ENCODE measurements at places on chromosomes 7 and 10.

- no peaks in the 10 kb centered on the region for H3K36me3 ChIP-seq
- no peak overlapping the region for H3K27ac ChIP-seq
- H3K27me3 ChIP-seq = no peaks in the 10 kb centered on the region
Measured at GRCh38 chr7:43309706-43310022, 197.2 kb downstream of the HECW1 start.

GRCh38 chr10:55214608-55215007 is 413.6 kb upstream of the PCDH15 start:
- H3K4me3 ChIP-seq = no peak overlapping the region
- H3K4me1 ChIP-seq = no peaks in the 10 kb centered on the region
- no peak for DNase-seq
- H3K27me3 ChIP-seq = no peaks in the 10 kb centered on the region

GRCh38 chr10:412109-412508 is 276.9 kb downstream of the ZMYND11 start:
- H3K4me3 ChIP-seq = no peak overlapping the region
- H3K4me1 ChIP-seq = no peaks in the 10 kb centered on the region
- H3K36me3 ChIP-seq = no peaks in the 10 kb centered on the region
- H3K27ac ChIP-seq = no peak overlapping the region
- no peak for DNase-seq

GRCh38 chr10:91163869-91164474 is 56.5 kb upstream of the PCGF5 start:
- no peaks in the 10 kb centered on the region for H3K4me1 ChIP-seq
- H3K36me3 ChIP-seq = no peaks in the 10 kb centered on the region
- no peaks in the 10 kb centered on the region for H3K27me3 ChIP-seq
- peak overlapping the region; percentile 95 for H3K27ac ChIP-seq
- peak; percentile 75 for DNase-seq

GRCh38 chr10:132562177-132562915 is 24.8 kb downstream of the INPP5A start:
- no peaks in the 10 kb centered on the region for H3K36me3 ChIP-seq
- no peak overlapping the region for H3K27ac ChIP-seq
- H3K4me3 ChIP-seq = no peak overlapping the region
- peaks cover 14% of the 10 kb centered on the region for H3K4me1 ChIP-seq

- no peaks in the 10 kb centered on the region for H3K4me1 ChIP-seq
- no peaks in the 10 kb centered on the region for H3K27me3 ChIP-seq
- no peak for DNase-seq
- no peak overlapping the region for H3K4me3 ChIP-seq
- H3K36me3 ChIP-seq = no peaks in the 10 kb centered on the region
- H3K27ac ChIP-seq = peak overlapping the region; percentile 79
Measured at GRCh38 chr10:49024484-49024883, 84.8 kb upstream of the LRRC18 start.

- no peaks in the 10 kb centered on the region for H3K36me3 ChIP-seq
- no peak overlapping the region for H3K27ac ChIP-seq
- no peaks in the 10 kb centered on the region for H3K4me1 ChIP-seq
Measured at GRCh38 chr10:45592926-45593325, 79.6 kb downstream of the ZFAND4 start.

GRCh38 chr7:108839076-108839475 is 269.4 kb downstream of the DNAJB9 start:
- DNase-seq = no peak
- H3K4me1 ChIP-seq = no peaks in the 10 kb centered on the region
- H3K36me3 ChIP-seq = no peaks in the 10 kb centered on the region
- H3K27me3 ChIP-seq = no peaks in the 10 kb centered on the region
- no peak overlapping the region for H3K27ac ChIP-seq

DNA sequence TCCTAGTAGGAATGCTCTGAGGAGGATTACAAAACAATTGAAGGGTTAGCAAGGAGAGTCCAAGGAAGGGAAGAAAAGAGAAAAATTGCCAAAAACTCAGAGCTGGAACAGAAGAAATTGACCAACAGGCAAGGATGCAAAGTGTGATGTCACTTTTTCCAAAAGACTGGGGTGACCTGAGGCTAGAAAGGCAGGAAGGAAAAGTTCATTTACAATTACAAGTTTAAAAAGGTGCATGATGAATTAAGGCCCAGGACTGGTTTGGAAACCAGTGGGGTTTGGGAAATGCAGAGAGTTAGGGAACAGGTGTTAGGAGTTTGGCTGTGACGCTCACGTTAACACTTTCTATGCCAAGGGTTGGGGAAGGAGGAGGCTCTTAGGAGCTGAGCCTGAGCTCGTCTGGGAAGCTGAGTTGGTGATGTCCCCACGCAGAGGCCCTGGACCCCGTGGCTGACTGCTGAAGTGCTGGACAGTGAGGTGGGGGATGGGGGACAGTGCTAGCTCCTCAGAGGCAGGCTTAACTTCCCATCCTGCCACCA is 92.6 kb upstream of the PODXL start:
- peak; percentile 33 for DNase-seq
- H3K4me1 ChIP-seq = no peaks in the 10 kb centered on the region
- peak overlapping the region; percentile 60 for H3K27ac ChIP-seq
- no peak overlapping the region for H3K4me3 ChIP-seq
- no peaks in the 10 kb centered on the region for H3K27me3 ChIP-seq

DNA sequence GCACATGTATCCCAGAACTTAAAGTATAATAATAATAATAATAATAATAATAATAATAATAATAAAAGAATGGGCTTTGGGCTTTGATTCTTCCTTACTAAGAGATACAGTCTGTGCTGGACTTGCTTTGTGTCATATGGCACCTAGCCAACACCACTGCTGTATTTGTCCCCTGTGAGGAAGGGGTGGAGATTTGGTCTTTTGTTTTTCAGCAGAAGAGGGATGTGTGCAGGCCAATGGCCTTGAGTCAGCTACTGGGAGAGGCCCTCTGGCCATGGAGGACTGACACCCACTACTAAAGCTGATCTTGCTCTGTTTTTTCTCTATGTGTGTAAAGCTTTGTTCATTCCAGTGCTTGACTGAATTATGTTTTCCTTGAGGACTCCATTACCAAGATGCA is 573.0 kb upstream of the PCDH15 start:
- H3K4me3 ChIP-seq = no peak overlapping the region
- H3K27ac ChIP-seq = no peak overlapping the region
- H3K36me3 ChIP-seq = no peaks in the 10 kb centered on the region

- H3K4me3 ChIP-seq = no peak overlapping the region
- no peaks in the 10 kb centered on the region for H3K36me3 ChIP-seq
- no peaks in the 10 kb centered on the region for H3K27me3 ChIP-seq
- no peak overlapping the region for H3K27ac ChIP-seq
- no peak for DNase-seq
Measured at GRCh38 chr10:29163746-29164145, 125.1 kb upstream of the LYZL1 start.

- H3K27me3 ChIP-seq = no peaks in the 10 kb centered on the region
- no peak for DNase-seq
- H3K4me1 ChIP-seq = peaks cover 12% of the 10 kb centered on the region
- no peaks in the 10 kb centered on the region for H3K36me3 ChIP-seq
- H3K4me3 ChIP-seq = no peak overlapping the region
- H3K27ac ChIP-seq = peak overlapping the region; percentile 91
Measured at GRCh38 chr7:101884671-101885596, 67.5 kb downstream of the CUX1 start.

DNA sequence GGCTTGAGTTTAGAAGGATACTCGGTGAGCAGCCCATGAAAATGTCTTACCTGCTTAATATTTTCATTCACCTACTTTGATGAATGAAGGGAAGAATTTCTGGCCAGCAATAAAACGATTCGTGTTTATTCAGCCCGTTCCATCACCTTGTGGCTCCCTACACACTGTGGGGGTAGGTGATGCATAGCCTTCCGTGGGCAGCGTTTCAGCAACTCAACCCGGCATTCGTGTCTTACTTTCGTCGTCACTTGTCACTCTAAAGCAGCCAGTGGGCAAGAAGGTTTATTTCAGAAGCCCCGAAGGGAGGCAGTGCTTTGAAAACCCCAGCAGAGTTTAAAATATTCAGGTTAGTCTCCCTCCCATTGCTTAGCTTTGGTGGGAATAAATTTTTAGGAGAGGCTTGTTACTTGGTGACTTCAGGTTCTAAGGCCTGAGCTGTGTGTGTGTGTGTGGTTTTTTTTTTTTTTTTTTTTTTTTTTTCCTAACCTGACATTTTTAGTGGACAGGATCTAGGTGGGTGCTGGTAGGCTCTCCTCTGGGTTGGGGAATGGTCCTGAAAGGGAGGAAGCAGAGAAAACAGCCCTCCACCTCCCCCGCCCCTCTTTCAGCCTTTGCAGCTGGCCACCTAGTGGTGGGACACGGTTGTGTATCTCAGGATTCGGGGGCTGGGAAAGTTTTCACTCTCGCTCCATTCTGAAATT is 1.8 kb downstream of the GRK5 start:
- H3K36me3 ChIP-seq = no peaks in the 10 kb centered on the region
- H3K27me3 ChIP-seq = no peaks in the 10 kb centered on the region
- H3K4me3 ChIP-seq = peak overlapping the region; percentile 90
- H3K4me1 ChIP-seq = peaks cover 6% of the 10 kb centered on the region
- peak; percentile 64 for DNase-seq

- no peaks in the 10 kb centered on the region for H3K36me3 ChIP-seq
- no peak overlapping the region for H3K27ac ChIP-seq
- H3K27me3 ChIP-seq = no peaks in the 10 kb centered on the region
Measured at GRCh38 chr10:47243791-47244190, 56.2 kb upstream of the GDF10 start.

- H3K4me1 ChIP-seq = no peaks in the 10 kb centered on the region
- DNase-seq = no peak
- no peaks in the 10 kb centered on the region for H3K27me3 ChIP-seq
- no peak overlapping the region for H3K27ac ChIP-seq
- H3K36me3 ChIP-seq = no peaks in the 10 kb centered on the region
Measured at GRCh38 chr7:152723364-152723763, 36.2 kb upstream of the ACTR3B start.

DNA sequence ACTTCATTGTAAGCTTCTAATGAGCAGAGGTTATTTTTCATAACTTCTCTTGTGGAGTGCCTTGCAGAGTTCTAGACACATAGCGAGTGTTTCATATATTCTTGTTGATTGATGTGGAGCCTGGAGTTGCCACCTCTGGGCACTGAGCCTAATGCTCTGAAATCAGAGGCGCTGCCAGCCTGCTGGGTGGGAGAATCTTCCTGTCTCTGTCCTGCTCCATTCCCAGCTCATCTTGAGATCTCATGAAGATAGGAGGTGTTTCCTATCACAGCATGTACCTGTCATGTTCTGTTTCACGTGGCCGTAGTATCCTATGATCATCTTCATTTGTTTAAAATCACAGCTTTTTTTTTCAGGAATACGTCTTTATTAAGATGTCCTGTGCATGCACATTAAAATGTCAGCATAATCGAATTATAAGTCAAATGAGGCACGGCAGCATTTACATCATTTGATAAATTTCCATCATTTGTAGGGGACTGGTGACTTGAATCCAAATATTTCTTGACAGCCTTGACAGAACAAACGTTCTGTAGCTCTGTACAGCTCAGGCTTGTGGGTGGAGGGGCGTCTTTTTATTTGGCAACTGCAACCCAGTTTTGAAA is 393.0 kb downstream of the PHTF2 start:
- no peak for DNase-seq
- H3K36me3 ChIP-seq = no peaks in the 10 kb centered on the region
- H3K27me3 ChIP-seq = no peaks in the 10 kb centered on the region
- H3K4me3 ChIP-seq = no peak overlapping the region
- H3K27ac ChIP-seq = no peak overlapping the region

DNA sequence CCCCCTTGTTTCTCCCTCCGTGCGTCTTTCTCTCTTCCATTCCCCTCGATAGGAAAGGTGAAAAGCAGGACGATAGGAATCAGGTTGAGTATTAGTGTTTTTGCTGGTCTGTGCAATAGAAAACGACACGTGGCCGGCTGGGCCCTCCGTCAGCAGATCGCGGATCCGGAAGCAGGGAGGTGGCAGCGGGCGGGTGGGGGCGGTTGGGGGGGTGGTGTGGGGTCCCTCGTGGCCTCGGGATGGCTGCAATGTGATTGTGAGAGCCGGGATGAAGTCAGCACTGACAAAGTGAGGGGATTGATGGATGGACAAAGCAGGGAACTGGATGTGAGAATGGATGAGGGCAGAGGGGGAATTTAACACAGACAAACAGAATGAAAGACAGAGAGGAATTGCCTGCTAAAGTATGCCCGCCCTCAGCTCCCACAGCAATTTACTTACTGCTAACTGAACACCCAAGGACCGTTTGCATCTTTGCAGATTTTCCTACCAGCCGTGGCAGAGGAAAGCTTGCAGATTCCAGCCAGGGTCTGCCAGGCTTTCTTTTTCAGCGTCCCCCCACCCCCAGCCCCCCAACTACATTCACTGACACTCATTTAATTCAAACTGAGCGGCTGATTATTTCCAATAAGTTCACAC is 280.9 kb downstream of the LRMDA start:
- DNase-seq = no peak
- no peaks in the 10 kb centered on the region for H3K4me1 ChIP-seq
- H3K27ac ChIP-seq = no peak overlapping the region
- no peak overlapping the region for H3K4me3 ChIP-seq

DNA sequence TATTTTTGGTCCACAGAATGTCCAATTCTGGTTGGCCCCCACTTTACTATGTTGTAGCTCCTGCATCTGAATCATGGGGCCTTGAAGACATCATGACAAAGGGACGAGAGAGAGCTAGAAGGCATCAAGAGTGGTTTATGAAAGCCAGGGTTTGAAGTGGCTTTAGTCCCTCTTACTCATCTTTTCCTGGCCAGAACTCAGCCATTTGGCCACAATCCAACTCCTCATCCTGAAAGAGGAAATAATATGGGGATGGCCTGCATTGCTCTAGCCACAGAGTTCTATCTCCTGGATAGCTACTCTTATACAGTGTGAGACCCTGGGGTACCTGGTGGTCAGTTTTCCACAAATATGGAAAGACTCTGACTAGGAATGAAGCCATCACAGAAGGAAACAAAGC is 418.9 kb downstream of the XPNPEP1 start:
- peak; percentile 15 for DNase-seq
- H3K4me3 ChIP-seq = no peak overlapping the region
- H3K4me1 ChIP-seq = no peaks in the 10 kb centered on the region
- no peaks in the 10 kb centered on the region for H3K36me3 ChIP-seq

DNA sequence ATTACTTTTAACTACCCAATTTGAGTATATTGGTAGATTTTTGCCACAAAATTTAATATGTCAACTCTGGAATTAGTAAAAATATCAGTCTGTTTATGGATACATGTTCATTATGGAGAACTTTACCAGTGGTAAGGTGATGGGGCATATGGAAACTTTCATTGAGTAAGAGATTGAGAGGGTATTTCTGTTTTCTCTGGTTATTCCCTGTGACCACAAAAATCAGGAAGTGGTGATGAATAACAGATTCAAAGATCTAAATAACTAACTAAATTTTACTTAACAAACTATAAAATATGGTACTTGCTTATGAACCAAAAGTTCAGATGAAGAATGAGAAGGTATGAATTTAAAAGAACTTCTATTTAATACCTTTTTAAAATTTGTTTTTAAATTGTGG is 22.1 kb upstream of the STEAP4 start:
- no peak overlapping the region for H3K4me3 ChIP-seq
- H3K27ac ChIP-seq = no peak overlapping the region
- H3K36me3 ChIP-seq = no peaks in the 10 kb centered on the region
- no peaks in the 10 kb centered on the region for H3K4me1 ChIP-seq

GRCh38 chr10:7417807-7418206 is 7.0 kb upstream of the SFMBT2 start:
- H3K4me1 ChIP-seq = no peaks in the 10 kb centered on the region
- no peak overlapping the region for H3K27ac ChIP-seq
- no peak overlapping the region for H3K4me3 ChIP-seq

GRCh38 chr7:6092953-6093354 is 61.8 kb downstream of the ANKRD61 start:
- H3K4me1 ChIP-seq = no peaks in the 10 kb centered on the region
- no peaks in the 10 kb centered on the region for H3K36me3 ChIP-seq
- no peaks in the 10 kb centered on the region for H3K27me3 ChIP-seq
- H3K27ac ChIP-seq = no peak overlapping the region
- no peak overlapping the region for H3K4me3 ChIP-seq

Data from uterus (tissue), 4 donors.